Chondrocyte (in vitro differentiated cells): ENCODE measurements at places on chromosomes 5 and 9.

DNA sequence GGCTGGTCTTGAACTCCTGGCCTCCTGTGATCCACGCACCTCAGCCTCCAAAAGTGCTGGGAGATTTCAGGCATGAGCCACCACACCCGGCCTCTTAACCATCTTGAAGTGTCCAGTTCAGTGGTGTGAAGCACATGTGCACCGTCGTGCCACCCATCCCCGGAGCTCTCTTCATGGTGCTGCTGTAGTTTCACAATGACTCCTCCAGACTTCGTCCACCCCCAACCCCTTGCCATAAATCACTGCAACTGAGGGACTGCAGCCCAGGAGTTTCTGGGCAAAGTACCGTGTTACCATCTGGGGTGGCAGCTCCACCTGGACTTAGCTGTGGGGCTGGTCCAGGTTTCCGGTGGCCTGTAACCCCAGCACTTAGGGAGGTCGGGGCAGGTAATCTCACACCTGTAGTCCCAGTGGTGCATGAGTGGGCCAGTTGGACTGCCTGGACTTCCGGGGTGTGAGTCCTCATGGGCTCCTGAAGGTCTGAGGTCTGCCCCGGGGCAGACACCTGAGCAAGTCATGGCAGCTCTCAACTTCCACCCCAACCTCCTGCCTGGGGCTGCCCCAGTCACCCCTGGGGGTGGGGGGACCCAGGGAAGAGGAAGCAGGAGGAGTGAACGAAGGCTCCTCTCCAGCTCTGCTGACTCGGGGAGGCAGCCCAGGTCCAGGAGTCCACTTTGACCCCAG lies 6.6 kb upstream of the N4BP3 start:
- DNase-seq: no peak

DNA sequence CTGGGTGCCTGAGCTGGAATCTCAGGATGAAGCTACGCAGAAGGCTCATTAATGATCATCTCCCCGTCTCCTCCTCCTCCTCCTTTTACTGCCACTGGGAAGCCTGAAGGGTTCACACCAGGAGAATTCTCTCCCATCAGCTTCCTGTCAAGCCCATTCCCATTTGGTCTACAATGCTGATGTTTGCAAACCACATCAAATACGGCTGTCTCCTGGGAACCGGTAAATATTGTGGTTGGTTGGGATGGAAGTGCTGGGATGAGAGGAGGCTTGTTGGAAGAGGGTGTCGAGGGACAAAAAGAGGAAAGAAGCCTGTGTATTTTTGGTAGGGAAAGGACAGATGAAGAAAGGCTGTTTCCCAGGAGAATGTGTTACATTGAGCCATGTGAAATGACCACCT lies 13.2 kb upstream of the S1PR3 start:
- DNase-seq: no peak

DNA sequence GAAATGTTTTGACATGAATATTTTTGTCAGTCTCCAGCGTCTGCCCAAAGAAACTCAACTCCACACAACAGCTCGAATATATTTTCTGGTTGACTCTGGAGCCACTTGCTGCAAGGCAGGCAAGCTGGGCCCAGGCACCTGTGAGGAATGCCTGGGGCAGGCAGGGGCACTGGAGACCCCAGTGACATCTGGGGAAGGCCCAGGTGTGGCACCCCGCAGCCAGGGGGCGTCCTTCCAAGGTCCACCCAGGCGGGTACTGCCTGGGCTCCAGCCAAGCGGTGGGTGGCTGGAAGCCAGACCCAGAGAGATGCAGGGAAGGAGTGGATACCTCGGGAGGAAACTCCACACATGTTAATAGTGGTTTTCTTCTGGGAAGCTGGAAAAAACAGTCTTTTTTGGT lies 125.9 kb downstream of the PHF2 start:
- DNase-seq: peak; percentile 65

DNA sequence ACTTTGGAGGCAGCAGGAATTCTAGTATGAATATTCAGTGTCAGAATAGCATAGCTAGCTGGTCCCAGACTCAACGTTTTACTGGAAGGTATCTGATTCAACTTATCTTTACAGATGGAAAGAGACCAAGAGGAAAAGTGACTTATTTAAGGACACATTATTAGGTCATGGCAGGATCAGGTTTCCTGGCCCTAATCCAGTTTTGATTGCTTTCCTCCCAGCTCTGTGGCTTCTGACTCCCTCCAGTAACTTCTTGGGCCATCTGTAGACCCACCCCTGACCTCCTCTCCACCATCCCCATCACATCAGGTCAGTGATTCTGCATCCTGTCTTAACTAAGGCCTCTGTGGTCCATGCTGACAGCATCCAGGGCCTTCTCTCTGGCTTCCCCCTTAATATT lies 38.4 kb downstream of the SH3TC2 start:
- no peak for DNase-seq

GRCh38 chr9:120071760-120072159 lies 508.2 kb downstream of the CDK5RAP2 start:
- no peak for DNase-seq

DNA sequence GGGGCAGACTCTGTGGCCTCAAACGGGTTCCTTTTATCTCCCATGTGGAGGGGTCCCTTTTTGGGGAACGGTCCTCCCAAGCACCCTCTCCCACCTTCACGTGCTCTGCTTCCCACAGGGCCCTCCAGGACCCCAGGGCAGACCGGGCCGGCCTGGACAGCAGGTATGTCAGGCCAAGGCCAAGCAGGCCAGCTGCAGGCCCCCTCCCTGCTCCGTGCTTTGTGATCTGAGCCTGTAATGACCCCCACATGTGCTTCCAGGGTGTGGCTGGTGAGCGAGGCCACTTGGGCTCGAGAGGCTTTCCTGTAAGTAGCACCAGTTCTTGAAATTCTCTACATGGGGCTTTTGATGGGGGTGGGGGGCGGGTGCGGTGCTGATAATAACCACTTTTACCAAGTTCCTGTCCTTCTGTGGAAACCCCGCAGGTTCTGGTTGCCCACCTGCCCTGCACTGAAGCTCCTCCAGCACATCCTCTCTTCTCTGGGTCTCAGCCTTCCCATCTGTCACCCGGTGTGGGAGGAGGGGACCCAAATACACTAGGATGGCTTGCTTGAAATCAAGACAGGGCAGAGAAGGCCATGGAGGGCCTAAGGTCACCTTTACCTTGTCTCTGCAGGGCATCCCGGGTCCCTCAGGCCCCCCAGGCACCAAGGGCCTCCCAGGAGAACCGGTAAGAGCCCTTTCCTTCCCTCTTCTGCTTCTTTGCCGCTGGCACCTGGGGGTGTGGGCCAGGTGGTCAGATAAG lies 57.9 kb upstream of the ORM1 start:
- no peak for DNase-seq

GRCh38 chr5:58504766-58505165 lies 13.5 kb downstream of the GAPT start:
- DNase-seq: no peak

DNA sequence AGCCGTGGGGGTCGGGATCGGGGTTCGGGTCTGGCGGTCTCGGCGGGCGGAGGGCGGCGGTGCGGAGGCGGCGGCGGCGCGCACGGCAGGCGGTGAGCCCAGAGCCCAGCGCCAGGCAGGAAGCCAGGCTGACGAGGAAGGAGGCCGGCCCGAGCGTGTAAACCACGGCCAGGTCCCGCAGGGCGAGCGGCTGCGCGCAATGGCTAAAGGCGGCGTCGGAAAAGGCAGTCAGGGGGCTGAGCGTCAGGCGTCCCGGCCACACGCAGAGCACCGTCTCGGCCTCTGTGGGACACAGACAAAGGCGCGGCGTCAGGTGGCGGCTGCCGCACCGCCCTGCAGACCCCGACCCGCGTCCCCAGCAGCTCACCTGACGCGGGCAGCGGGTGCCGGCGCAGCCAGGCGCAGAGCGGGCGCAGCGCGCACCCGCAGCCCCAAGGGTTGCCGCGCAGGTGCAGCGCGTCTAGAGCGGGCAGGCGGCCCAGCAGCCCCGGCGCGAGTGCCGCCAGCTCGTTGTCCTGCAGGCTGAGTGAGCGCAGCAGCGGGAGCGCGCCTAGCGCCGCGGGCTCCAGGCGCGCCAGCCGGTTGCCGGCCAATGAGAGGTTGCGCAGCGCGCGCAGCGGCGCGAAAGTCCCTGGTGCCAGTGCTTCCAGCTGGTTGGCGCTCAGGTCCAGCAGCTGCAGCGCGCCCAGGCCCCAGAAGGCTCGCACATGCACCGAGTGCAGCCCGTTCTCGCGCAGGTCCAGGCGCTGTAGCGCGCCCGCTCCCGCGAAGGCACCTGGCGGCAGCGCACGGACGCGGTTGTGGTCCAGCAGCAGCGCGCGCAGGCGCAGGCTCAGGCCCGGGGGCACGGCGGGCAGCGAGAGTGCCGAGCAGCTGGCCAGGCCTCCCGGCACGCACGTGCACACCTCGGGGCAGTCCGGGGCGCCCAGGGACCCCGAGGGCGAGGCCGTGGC lies 671 bp downstream of the LRRC26 start:
- no peak for DNase-seq

DNA sequence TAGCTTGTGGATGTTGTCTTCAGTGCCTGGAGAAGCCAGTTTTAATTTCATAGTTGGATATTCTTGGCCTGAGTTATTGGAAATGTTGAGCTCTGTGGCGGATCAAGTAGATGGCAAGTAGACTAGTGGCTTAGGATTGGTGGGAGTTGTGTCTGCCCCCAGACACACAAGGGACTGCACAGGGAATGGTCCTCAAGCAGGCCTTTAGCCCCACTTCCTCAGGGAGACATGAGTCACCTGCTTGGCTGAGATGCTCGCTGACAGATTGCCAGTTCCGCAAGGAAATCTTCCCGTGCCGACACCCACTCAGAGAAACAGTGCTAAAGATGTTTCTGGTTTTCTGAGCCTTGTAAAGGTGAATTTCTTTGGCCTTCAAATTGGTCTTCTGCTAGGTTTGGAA lies 18.8 kb upstream of the CATSPER3 start:
- no peak for DNase-seq

GRCh38 chr5:54007827-54008777 lies 302.3 kb downstream of the ARL15 start:
- DNase-seq: no peak

DNA sequence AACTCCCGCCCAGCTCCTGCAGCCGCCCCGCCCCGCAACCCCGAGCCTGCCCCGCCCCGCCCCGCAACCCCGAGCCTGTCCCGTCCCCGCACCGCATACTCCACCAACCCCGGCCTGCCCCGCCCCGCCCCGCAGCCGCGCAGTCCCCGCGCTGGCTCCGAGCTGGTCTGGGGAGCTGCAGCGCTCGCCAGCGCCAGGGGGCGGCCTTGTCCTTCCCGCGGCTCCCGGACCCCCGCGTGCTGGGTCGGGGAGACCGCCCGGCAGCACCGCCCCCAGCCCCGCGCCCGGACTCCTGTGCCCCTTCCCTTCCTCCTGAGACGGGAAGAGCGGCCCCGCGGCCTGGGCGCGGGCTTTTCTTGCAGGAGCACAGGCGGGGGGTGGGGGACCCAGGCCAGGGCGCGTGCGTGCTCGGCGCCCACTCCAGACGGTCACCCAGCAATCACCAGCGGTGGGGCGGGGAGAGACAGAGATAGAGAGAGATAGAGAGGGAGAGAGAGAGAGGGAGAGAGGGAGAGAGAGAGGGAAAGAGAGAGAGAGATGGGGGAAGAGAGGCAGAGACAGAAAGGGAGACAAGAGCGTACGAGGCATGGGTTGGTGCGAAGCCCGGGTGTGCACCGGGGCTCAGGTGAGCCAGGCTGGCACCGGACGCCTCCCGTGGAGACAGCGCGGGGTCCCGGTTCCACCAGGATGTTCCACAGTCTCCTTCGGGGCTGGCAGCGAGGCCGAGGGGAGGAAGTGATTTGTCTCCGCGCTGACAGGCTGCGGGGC lies 14.7 kb upstream of the TMEM250 start:
- no peak for DNase-seq

DNA sequence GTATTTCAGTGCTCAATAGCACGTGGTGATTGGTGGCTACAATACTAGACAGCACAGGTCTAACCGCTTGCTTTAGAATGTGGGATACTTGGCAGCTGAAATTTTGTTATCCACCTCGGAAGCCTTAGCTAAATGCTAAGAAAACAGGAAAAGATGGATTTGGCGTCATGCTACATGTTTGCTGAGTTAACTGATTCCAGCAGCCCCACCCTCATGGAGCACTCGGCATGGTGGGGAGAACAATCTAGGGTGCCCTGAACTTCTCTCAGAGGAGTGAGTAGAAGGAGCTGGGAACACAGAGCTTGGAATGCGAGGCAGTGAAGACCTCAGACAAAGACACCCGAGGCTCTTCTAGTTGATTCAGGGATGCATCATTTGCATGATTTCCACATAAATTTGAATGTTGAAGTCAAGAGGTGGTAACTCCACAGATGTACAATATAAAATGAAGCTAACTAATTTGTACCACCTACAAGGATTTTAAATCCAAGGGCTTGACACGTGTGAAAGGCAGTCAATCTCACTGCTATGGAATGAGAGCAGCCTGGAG lies 145.1 kb upstream of the FSTL4 start:
- no peak for DNase-seq

DNA sequence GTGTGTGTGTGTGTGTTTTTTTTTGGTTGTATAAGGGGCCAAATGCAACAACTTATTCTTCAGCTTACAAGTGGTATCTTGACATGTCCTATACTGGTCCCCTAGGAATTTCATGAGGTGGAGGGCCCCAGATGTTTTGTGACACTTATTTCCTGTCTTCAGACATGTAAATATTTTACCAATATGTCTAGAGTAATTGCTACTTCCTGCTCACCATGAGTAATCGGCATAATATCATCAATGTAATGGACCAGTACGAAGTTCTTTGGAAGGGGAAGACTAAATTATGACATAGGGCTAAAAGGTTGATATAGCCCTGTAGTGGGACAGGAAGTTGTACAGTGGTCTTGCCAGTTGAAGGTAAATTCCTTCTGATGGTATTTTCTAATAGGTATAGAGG lies 3.7 kb upstream of the OTULIN start:
- DNase-seq: no peak

- no peak for DNase-seq
These were observed 511.2 kb upstream of the GRAMD2B start for GRCh38 chr5:125912028-125912427.

DNA sequence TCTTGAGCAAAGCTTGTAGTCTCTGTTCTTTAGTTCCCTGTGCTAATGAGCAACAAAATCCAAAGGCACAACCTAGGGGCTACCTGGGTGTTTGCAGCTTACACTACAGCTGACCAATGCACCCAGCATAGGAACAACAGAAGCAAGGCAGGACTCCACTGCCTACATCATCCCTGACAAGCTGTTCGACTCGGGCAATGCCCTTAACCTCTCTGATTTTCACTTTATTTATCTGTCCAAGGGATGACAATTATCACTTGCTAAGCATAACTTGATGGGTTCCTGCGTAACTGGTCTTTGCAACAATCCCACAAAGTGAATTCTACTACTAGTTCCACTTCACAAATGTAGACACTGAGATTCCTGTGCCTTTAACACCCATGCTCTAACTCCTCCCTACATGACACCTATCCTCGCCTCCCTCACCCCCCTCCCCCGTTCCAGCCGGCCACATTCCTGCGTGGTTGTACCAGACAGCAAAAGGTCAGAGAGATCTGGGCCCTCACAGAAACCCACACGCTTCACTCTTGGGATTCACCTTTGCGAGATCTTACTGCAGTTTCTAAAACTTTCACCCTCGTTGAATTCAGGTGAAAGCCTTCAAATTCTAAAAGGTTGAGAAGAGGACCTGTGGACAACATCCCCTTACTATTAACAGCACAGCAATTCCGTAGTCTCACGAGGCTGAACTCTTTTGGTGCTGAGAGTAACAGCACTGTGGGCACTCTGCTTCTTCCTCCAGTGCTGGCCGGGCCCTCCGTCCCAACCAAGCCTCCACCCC lies 995 bp downstream of the IPPK start:
- DNase-seq: no peak
